CD4-positive, alpha-beta T cell treated with Interleukin-15 for 1 hour (primary cell): ENCODE measurements at places on chromosomes 12 and 14.

- DNase-seq = no peak
These were observed 11.3 kb upstream of the SAMD4A start for GRCh38 chr14:54555651-54556050.

- peak; percentile 79 for DNase-seq
These were observed 3.2 kb downstream of the SUSD6 start for GRCh38 chr14:69614592-69614991.

DNA sequence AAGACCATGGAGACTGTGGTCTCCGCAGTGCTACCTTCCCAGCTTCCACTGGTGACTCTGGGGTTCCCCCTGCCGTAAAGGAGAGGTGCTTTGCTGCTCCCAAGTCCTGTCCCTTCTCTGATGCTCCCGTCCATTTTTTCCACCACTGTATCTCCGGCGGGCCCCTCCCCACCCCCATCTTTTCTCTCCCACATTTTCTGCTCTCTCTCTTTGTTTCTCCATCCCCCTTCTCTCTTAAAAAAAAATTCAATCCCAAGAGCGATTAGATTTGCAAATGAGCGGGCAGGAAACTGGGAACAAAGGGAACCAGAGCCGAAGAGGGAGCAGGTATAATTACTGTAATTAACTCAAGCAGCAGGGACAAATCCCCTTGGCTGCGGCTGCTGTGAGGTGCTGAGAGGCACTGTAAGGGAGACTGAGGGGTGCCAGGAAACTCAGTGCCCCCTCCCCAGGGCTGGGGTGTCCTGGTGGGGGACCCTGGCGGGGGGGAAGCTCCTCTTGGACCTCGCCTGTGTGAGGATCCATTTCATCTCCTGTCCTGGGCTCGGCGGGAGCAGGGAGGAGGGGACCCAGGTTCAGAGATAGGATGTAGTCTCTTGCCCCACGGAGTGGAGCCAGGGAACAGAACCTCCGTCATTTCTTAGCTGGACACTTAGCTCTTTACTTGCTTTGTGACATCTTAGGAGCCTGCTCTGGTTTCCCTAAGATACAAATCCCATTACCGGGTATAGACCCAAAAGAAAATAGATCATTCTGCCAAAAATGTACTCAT, 140.4 kb upstream of the NRXN3 start:
- DNase-seq = no peak

DNA sequence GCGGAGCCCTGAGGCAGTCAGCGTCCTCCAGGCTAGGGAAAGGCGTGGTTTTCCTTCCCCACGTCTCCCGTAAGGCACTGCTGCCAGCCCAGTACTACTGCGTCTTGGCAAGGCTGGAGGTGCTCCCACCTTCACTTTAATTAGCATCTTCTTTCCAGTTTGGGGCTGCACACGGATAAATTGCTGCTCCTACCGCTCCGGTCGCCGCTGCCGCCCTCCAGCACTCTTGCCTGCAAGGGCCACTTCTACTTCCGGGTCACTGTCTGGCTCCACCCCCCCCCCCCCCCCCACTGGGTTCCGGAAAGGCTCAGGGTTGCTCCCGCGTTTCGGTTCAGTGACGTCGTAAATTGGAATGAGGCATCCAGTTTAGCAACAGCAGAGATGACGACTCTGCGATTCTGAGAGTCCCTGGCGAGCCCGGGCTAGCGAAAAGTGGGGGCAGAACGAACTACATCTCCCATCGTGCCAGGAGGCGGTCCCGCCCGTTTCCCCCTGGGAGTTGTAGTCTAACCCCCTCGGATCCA, at the start of gene NEDD8:
TSS of gene NEDD8 (minus strand) at position 247 of the 524 bp plus-strand sequence. CDS start at position 147, 100 bp downstream.
- DNase-seq = peak; percentile 90

GRCh38 chr14:32209471-32209870, 6.4 kb upstream of the RNU6-8 start:
- DNase-seq = no peak
